ENCODE measurements at places on chromosomes 6 and 20. TPM values are rescaled to one million over a fixed set of nuclear protein-coding genes. Genes with fewer than 3 reads are reported as not detected.

The LY6G6C gene
- not detected for total RNA-seq

The CTAGE9 gene
- not detected for total RNA-seq

The CYP21A2 gene
- total RNA-seq, result not detected

The RIPPLY2 gene
- total RNA-seq, result not detected

The NCOA7 gene
- total RNA-seq, result 11.6 TPM

The CCN6 gene
- total RNA-seq, result not detected

The BPIFA1 gene
- not detected for total RNA-seq

The C4B gene
- 1.4 TPM for total RNA-seq

The GSTA1 gene
- total RNA-seq, result not detected

The GNMT gene
- not detected for total RNA-seq

The TBX18 gene
- total RNA-seq, result not detected

The TLDC2 gene
- total RNA-seq, result 0.89 TPM
